ENCODE measurements at places on chromosomes 13 and 19. TPM values are rescaled to one million over a fixed set of nuclear protein-coding genes. Genes with fewer than 3 reads are reported as not detected.

DNA sequence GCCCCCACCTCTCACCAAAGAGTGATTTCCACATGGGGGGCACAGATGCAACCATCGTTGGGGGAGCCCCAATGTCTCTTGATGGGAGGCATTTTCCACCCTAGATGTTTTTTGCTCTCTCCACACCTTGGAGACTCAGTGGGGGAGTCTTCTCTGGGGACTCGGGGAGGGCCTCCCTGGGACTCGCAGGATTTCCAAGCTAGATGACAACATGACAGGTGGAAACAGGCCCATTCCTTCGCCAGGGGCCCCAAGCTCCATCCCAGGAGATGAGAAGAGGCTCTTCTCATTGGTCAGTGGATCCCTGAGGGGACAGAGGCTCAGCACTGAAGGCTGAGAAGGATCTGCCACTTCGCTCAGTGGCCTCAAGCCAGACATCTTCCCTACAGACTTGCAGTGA lies 12.7 kb upstream of the KIR2DL4 start:
- DNase-seq: no peak

DNA sequence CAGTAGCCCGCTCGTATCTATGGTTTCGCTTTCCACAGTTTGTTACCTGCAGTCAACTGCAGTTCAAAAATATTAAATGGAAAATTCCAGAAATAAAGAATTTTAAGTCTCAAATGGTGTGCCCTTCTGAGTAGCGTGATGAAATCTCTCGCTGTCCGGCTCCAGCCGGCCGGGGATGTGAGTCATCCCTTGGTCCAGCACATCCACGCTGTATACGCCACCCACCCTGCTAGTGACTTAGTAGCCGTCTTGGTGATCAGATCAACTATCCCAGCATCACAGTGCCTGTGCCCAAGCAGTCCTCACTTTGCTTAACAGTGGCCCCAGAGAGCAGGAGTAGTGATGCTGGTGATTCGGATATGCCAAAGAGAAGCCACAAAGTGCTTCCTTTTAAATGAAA lies 40.0 kb downstream of the ZNF331 start:
- DNase-seq: no peak

Gene FARP1
- 77.7 TPM for total RNA-seq

Gene NOVA2
- total RNA-seq: 35.2 TPM

- no peak for DNase-seq
Measured at GRCh38 chr13:113942591-113943103, 31.2 kb downstream of the C13orf46 start.
